Progenitor cell of endocrine pancreas (in vitro differentiated cells): ENCODE measurements at places on chromosomes 1 and 21.

DNA sequence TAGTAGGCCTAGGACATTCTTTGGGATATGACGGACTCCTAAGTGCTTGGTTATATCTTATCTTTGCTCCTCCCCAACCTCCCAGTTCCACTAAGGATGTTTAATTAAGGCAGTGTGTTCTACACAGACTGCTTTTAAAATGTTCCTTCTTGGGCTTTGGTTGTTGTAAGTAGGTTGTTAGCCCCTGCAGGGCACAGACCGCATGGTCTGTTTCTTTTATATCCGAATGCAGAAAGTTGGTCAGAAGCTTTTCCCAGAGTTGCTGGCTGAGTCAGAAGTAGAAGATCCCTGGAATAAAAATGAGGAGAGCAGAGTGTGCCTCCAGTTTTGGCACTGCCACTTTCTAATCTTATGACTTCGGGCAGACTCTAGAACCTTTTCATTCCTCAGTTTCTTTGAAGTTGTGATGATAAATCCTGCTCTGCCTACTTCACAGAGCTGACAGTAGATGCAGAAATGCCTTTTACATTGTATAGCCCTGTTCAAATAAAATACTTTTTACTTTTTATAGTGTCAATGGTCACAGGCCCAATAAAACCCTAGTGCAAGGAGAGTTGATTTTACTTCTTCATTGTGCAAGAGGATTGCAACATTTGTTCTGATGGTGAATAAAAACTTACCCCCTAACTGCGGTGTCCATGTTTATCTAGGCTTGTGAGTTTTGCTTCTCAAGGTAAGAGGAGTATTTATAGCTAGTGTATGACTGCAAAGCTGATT is 18.4 kb downstream of the FMN2 start:
- no peak for DNase-seq

GRCh38 chr1:171654942-171655745 is 2.7 kb upstream of the MYOC start:
- no peak for DNase-seq

GRCh38 chr1:29281571-29281970 is 45.2 kb downstream of the PTPRU start:
- DNase-seq = no peak

DNA sequence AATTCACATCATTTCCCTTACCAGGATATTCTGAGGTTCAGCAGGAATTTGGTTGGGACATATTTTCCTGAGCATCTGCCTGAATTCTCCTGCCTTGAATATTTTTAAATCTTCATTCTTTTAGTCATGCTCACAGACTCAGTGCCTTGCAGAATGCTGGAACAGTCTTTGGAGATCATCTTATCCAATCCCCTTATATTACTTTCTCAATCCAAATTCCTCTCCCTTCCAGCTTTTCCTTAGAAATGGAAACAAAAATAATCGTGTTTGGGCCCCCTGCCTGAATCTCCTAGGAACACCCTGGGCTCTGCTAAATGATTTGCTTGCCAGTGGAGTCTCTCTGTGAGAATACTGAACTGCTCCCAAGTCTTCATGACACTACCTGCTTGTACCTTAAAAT is 38.4 kb downstream of the LHX8 start:
- no peak for DNase-seq

DNA sequence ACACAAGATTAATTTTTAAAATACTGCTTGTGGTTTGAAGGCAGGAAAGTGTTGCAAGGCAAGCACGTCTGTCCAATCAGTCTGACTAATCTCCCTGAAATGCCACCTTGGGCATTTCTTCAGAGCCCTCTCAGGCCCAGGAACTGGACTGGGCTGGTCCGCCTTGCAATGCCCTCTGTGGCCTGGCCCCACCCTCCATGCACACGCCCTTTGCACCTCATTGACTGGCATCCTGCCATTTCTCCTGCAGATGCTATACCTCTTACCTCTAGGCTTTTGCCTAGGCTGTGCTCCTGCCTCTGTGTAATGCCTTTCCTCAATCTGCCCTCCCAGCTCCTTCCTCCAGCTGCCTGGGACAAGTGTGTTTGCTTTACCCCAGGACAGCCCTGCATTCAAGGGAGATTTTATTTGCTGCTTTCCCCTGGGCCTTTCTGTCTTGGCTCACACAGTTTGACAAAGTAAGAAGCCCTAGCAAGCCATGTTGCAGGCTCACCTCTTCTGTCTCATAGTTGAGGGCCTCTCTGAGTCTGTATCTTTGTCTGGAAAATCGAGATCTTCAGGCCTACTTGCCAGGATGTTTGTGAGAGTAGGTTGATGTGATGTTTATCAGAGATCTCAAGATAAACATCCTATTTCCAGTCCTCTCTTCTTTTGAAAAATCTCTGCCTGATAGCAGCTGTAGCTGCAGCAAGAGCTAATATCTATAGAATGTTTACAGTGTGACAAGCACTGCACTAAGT is 149.2 kb upstream of the JUN start:
- no peak for DNase-seq
